ENCODE measurements at places on chromosomes 3 and 15.

GRCh38 chr3:149536429-149536828 lies 61.9 kb downstream of the TM4SF4 start:
- DNase-seq: no peak

DNA sequence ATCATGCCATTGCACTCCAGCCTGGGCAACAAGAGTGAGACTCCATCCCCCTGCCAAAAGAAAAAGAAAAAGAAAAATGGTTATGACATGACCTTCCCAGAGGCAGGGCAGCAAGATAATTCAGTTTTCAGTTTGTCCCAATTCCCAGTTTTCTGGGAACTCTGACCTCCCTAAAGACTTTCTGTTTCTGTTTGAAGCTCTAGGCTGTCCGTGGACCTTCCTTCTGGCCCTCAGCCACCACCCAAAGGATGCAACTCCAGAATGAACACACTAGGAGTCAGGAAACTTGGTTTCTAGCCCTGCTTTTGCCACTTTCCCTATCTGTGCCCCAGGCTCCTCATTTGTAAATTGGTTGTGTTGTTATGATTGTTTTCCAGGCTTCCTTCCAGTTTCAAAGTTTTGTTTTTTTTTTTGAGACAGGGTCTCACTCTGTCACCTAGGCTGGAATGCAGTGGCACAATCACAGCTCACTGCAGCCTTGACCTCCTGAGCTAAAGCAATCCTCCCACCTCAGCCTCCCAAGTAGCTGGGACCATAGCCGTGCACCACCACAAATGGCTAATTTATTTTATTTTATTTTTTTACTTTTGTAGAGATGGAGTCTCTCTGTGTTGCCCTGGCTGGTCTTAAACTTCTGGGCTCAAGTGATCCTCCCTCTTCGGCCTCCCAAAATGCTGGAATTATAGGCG lies 68.6 kb downstream of the CDC25A start:
- DNase-seq: no peak

GRCh38 chr3:188446766-188447165 lies 292.8 kb downstream of the LPP start:
- no peak for DNase-seq

DNA sequence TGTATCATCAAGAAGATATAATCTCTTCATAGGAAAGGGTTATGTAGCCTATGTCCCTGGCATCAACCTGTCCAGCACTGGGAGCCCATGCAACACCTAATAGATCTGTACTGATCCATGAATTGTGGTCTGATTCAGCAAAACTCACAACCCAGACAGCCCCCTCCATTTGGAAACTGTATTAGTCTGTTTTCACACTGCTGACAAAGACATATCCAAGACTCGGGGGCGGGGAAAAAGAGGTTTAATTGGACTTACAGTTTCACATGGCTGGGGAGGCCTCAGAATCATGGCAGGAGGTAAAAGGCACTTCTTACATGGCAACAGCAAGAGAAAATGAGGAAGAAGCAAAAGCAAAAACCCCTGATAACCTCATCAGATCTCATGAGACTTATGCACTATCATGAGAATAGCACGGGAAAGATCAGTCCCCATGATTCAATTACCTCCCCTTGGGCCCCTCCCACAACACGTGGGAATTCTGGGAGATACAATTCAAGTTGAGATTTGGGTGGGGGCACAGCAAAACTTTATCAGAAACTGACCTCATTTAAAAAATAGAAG lies 83.3 kb downstream of the TRIM42 start:
- no peak for DNase-seq

- no peak for DNase-seq
These were observed 20.3 kb downstream of the GMPS start for GRCh38 chr3:155890671-155891190.

- no peak for DNase-seq
These were observed 14.5 kb downstream of the LMCD1 start for GRCh38 chr3:8516047-8516661.

DNA sequence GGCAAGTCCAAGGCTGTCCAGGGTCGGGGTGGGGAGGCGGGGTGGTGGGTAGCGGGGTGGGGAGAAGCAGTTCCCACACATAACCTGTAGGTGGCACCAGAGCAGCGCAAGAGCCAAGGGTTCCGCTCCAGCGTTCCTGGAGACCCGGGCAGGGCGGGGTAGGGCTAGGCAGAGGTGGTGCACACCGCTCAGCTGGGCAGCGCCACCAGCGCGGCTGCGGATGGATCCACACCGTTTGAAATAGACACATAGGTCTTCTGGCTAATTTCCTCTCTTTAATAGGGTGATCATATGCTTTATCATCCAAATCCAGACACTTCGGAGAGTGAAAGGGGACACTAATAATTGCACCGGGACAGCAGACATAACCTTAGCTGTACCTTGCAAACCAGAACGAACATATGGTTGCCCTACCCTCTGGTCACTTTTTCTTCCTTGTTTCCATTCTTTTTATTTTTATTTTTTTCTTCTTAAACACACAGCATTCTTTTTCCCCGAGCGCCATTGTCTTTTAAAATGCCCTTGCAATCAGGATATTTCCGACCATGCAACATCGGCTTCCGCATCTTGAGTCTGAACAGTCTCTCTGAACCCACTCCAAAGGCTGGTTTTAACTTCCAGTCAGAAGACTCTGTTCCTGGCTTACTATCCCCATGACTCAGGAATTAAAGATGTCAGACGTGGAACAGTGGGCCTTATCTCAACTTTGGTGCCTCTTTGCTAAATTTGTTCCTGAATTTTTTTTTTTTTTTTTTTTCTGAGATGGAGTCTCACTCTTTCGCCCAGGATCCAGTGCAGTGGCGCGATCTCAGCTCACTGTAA lies 12.5 kb upstream of the ZSCAN2 start:
- DNase-seq: peak; percentile 69

DNA sequence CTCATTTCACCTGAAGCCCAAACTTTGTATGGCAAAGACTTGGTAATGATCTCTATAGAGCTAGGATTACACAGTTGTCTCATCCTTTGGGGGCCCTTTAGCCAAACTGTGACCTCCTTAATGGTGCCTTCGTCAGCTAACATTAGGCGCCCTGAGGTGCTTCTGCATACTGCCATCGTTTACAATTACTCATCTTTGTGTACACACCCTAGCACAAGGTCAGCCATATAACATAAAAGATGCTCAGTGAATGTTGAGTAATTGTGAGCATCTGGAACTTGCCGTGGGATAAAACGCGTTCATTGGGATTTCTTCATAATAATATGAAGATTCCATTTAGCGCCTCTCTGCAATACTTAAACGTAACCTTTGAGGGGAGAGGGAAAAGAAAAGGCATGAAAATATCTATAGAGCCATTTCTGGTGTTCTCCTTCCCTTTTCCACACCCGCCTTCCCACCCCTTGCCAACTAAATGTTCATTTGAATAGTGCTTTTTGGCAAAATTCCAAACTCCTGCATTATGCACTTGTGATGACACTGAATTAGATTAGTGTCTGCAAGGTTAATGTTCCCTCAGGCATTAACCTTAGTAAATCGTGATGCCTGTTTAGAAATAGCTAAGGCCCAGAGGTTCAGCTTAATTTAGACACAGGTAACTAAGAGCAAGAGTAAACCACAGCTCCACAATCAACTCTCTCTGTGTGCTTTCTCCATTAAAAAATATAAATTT lies 990 bp upstream of the ZNF148 start:
- DNase-seq: no peak

DNA sequence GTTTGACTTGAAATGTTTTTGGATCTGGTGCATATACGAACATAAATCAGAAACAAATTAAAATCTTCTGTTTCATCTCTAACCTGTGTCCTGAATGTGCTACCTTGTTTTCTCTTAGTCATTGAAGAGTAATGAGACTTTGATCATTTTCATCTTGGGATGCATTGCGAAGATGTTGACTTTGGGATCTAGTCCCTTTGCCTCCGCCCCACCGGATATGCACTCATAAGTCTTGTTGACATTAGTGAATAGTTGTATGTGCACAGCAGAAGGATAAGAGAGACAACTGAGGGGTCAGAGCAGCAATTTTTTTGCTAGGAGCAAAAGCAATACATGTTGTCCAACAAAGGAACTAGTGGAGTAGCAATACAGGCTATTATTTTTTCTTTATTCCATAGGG lies 35.9 kb upstream of the SPRED1 start:
- no peak for DNase-seq

GRCh38 chr15:39198044-39199000 lies 382.6 kb upstream of the THBS1 start:
- DNase-seq: no peak

GRCh38 chr3:8325306-8325705 lies 176.3 kb upstream of the LMCD1 start:
- DNase-seq: no peak

DNA sequence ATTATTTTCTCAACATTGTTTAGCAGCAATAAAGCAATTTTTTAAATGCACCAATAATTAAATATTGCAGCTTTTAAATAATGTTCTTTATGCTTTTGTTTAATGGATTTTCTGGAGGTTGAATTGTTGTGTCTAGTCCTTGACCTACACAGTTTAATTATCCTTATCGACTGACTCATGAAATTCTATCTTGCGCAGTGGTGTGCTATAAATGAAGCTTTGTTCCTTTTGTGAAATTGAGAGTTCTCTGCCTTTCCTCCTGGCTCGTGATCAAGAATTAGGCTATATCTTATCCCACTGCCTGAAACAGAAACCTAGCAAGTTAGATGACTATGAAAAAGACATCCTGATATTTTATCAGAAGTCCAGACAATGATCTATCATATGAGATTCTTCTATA lies 37.0 kb upstream of the PIK3R4 start:
- DNase-seq: no peak

- DNase-seq: no peak
These were observed 69.1 kb downstream of the CHCHD6 start for GRCh38 chr3:126773167-126773566.

GRCh38 chr3:9392041-9392440 lies 5.4 kb upstream of the SETD5 start:
- DNase-seq: no peak

GRCh38 chr3:105611304-105612192 lies 244.8 kb downstream of the ALCAM start:
- no peak for DNase-seq

Data from activated CD8-positive, alpha-beta memory T cell treated with anti-CD3 and anti-CD28 coated beads for 1 hour (primary cell).